ENCODE measurements at places on chromosomes 2 and 18.

DNA sequence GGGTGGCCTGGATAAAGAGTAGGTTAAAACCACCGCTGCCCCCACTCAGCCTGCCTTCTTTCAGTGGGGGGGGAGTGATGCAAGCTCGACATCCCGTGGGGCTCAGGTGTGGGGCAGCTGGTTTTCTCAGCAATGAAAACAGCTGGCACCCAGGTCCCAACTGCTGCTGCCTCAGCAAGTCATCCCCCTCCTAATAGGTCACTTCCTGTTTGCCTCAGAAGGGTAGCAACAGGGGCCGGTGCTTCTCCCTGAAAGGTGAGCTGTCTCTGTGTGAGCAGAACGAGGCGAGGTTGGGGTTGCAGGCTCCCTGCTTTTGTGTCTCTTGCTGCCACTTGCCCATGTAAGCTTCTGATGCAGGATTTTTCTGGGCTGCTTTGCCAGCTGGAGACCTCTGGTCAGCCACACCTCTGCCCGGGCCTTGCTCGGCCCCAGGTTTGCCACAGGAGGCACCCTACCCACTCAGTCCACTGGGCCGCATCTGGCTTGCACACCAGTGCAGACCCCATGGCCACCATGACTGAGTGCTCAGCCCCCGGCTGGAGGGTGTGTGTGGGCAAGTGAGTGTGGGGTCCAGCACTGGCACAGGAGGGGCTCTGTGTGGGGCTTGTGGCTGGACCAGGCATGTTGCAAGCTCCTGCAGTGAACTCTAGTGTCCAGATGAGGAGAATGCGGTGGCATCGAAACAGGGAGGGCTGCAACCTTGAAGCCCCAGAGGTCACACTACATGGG lies 11.5 kb upstream of the ASB1 start:
- peak; percentile 30 for DNase-seq

DNA sequence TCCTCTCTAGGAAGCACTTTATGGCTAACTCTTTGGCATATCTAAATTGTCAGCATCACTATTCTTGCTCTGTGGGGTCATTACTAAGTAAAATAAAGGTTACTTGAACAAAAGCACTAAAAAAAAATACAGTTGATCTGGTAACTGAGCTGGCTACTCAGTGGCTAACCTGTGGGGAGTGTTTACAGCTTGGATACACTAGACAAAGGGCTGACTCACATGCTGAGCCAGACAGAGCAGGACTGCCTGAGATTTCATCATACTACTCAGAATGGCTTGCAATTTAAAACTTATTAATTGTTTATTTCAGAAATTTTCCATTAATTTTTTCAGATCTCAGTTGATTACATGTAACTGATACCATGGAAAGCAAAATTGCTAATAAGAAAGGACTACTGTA lies 1690.4 kb upstream of the SLC39A10 start:
- DNase-seq, result peak; percentile 76

DNA sequence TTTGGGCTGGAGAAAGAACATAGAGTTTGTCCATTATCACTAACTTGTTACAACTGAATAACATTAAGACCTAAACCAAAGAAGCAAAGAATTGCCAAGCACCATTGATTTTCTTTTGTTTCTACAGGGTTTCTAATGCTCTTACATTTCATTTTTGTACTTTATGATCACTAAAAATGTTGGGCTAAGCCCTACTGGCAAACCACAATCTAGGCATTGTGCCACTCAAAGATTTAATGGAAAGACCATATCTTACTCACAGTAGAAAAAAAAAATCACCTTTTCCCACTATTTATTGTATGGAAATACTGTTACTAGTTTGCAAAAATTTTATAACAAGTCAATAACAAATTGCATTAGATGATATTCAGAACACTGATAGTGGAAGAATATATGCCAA lies 447.4 kb upstream of the PKDCC start:
- DNase-seq, result no peak

GRCh38 chr2:121670181-121670580 lies 20.9 kb upstream of the CLASP1 start:
- peak; percentile 37 for DNase-seq

- no peak for DNase-seq
Observed at GRCh38 chr2:222353993-222354392, 55.2 kb upstream of the PAX3 start.

GRCh38 chr2:156787517-156787916 lies 351.3 kb downstream of the GPD2 start:
- no peak for DNase-seq

DNA sequence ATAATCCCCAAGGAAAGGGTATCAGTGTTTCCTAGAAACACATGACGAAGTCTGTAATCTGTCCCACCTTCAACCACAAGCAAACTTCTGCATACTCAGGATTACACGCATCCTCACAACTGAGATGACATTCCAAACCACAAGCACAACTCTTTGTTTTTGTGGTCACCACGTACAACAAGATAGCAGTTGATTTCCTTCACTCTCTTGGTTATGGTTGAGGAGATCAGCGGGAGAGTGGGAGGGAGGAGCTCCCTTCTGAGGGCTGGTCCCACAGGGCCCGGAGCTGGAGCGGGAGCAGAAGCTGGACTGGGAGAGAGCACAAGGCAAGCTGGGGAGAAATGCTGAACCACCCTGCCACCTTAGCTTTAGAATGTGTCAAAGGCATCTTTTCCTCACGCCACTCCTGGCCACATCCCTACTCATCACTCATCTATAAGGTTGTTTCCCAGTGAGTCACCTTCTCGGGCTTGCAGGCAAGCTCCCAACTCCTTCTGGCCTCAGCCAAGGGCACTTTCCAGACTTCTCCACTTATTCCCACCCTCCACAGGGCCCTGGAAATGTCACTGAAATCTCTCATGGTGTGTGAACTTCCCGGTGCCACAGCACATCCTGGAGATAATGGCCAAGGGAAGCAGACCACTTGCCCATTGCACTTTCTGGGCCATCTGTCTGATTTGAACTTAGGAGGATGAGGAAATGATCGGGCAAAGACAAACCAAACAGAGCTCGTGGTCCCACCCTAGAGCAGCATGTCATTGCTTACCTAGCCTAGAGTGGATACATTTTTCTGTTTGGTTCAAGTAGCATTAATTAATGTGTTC lies 98.9 kb upstream of the LGALSL start:
- DNase-seq, result peak; percentile 96

DNA sequence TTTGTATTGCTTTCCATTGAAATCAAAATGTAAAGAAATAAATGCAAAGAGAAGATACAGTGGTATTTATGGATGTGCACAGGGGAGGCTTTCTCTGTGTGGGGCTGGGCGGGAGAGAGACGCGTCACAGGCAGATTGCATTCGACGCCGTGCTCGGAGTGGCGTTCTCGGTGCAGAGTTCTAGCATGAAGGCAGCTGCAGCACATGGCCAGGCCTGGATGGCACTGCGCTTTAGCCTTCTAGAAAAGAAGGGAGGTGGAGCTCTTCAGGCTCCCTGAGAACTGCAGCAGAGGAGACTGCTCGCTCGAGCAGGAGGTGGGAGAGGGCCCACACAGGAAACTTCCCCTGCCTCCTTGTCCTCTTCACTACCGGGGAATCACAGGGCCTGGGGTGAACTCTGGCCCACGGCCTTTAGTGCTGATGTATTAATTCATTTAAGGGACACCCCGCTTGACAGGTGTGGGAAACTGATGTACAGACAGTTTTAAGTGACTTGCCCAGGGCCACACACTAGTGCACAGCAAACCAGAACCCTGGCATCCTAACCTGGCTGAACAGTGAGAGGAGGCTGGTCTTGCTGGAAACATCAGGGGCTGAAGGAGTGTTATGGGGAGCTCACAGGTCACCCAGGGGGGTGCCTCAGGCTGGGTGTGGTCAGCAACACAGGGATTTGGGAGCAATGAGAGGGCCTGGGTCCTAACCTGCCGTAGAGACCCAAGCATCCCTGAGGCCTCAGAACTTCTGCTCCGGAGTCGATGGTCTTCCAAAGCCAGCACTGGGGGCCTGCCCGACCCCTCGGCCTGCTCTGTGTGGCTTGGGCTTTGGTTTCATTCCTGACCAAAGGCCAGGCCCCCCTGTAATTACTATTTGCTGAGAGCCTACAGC lies 199.9 kb downstream of the HDAC4 start:
- no peak for DNase-seq

DNA sequence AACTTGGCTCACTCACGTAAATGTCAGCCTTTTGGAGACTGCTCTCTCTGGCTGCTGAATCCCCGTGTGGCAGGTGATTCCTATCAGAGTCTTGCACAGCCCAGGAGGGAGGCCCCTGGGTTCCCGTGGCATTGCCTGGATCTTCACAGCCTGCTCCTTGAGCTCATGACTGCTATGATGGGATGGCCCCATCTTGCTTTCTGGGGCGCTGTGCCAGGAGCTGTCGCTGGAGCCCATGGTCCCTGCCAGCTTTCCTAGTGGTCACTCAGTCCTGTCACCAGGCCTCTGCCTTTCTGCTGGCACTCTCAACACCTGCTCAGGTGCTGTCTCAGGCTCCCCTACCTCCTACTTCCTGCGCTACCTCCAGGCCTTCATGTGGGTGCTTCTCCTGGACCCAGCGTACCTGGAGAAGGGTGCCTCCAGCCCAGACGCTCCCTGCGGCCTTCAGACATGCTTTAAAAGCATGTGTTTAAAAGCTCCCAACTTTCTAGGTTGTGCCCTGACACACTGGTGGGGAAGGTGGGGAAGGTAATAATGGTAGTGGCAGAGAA lies 110.1 kb downstream of the MCFD2 start:
- DNase-seq, result no peak

GRCh38 chr2:69168950-69169654 lies 156.1 kb downstream of the ANTXR1 start:
- no peak for DNase-seq

- no peak for DNase-seq
Observed at GRCh38 chr2:136045835-136046570, 60.6 kb upstream of the DARS1 start.

GRCh38 chr2:131588152-131588873 lies 60.6 kb downstream of the CCDC74A start:
- DNase-seq, result no peak

DNA sequence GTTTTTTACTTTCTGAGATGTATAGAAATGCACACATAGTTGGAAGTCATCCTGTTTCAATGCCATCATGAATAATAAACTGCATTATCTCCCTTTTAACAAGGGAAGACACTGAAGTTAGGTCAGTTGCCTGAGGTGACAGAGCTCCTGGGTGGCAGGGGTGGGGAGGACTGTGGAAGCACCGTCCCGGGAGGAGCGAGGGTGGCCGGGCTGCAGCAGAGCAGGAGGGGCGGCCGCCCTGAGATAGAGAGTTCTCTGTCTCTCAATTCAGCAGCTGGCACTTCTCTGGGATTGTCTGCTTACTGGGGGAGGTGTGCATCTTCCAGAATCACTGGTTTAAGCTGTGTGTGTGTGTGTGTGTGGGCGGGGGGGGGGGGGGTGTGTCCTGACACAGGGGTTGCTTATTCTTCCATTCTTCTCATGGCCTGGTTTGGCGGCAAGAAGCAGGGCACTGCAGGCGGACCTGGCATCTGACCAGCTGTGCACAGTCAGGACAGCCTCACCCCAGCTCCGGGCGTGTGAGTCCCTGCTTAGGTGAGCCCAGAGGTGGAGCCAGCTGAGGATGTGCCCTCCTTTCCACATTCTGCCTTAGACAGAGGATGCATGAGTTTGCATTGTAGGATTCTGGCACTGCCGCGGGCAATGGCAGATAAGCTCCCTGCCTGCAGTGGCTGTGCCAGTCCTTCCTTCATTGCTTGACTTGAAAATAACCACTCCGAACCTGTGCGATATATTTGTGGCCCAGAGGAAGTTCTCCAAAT lies 40.4 kb downstream of the VWA3B start:
- peak; percentile 51 for DNase-seq

GRCh38 chr2:3467654-3468053 lies 51.7 kb downstream of the ADI1 start:
- no peak for DNase-seq

GRCh38 chr2:85017411-85018048 lies 46.6 kb downstream of the KCMF1 start:
- no peak for DNase-seq

- DNase-seq, result no peak
Observed at GRCh38 chr2:204313256-204313655, 232.0 kb upstream of the PARD3B start.

GRCh38 chr2:112199188-112199587 lies 55.7 kb downstream of the ZC3H8 start:
- DNase-seq, result no peak

- no peak for DNase-seq
Observed at GRCh38 chr2:140177086-140177485, 1396.9 kb upstream of the NXPH2 start.

- DNase-seq, result no peak
Observed at GRCh38 chr2:190379249-190379964, 28.7 kb upstream of the MFSD6 start.

DNA sequence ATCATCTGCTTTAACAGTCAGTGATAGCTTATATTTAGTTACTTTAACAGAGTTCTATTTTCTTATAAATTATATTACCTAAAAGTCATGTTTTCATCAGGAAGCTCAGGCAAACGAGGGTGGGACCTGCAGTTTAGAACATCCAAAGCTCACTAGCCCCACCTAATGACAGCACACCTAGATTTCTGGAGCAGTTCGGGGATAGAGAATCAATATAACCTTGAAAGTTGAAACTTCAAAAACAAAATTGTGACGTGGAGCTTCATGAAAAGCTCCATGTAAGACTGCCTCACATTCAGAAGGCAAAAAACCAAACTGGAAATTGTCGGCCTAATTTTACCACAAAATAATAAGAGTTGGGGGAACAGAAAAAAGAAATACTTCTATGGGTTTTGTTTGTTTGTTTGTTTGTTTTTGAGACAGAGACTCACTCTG lies 185.9 kb upstream of the CCDC150 start:
- no peak for DNase-seq

DNA sequence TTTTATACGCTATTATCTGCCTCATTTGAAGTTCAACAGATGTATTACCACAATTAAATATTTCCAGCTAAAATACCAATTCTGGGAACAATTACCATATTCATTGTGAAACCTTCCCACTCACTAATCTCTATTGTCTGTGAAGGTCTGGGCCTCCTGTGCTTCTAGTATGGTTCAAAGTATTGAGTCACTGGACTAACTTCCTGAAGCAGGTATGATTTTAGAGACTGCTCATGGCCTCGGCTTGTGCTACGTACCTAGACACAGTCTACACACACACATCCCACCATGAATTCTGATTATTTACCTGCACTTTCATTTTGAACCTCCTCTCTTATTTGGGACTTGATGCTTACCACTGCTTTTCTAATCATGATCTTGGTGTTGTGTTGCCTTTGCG lies 180.7 kb upstream of the EPHA4 start:
- DNase-seq, result no peak

- peak; percentile 53 for DNase-seq
Observed at GRCh38 chr18:54335638-54336173, 22.0 kb downstream of the STARD6 start.

DNA sequence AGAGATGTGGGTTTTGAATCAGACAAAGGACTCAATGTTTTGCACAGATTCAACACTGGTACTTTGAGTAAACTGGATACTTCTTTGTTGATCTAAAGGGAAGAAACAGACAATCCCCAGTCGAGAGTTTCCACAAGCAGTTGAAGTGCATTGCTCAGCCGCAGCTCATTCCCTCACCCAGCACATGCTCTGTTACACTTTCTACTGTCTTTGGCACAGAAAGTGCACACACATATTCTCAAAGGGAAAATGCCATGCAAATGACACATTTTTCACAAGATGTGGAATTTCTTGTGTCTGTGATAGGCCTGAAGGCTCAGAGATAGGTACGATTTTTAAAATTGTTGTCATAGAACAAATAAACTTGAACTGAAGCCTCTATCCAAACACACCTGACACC lies 258.9 kb upstream of the TRIB2 start:
- DNase-seq, result no peak

Measured in foreskin keratinocyte (primary cell).